ENCODE measurements at places on chromosomes 3 and 15. TPM values are rescaled to one million over a fixed set of nuclear protein-coding genes. Genes with fewer than 3 reads are reported as not detected.

The ANXA2 gene
- total RNA-seq = 21.8 TPM

DNA sequence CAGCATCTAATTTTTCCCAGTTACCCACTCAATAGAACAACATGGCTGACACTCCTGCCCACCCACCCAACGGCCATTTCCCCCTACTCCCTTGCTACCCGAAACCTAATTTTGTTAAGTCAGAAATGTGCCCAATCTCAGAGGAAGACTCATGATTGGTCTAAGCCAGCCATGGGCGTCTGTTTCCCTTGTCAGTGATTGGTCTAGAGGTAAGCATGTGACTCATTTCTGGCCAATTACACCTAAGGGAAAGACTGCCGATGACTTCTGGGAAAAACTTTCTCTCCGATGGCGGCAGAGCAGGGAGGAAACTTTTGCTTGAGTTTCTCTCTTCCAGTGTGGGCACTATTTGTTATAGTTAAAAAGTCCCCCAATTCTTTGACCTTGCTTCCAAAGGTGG is 72.9 kb downstream of the RPLP1 start:
- H3K27ac ChIP-seq = peak overlapping the region; percentile 75
- H3K4me3 ChIP-seq = no peak overlapping the region
- no peak for DNase-seq

The ADGRG7 gene
- not detected for total RNA-seq

DNA sequence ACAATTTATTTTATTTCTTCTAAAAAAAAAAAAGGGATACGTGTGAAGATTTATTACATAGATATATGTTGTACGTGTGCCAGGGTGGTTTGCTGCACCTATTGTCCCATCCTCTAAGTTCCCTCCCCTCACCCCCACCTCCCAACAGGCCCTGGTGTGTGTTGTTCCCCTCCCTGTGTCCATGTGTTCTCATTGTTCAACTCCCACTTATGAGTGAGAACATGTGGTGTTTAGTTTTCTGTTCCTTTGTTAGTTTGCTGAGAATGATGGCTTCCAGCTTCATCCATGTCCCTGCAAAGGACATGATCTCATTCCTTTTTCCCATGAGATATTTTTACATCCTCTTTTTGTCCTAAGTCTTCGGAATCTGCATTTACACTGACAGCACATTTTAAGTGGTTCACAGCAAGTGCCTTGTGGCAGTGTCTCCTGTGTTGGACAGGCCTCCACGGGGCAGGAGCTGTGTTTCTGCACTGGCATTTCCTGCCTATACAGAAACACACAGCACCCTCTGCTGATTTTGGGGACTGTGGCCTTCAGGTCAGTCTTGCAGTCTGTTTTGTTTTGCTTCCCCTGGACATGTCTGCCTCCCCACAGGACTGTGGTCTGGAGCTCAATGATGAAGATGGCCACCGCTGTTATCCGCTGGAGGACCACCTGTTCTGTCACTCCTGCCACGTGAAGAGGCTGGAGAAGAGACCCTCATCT is 12.7 kb upstream of the SACM1L start:
- H3K27ac ChIP-seq = no peak overlapping the region
- H3K27me3 ChIP-seq = no peaks in the 10 kb centered on the region
- no peak for DNase-seq

- H3K36me3 ChIP-seq = no peaks in the 10 kb centered on the region
- no peak overlapping the region for H3K27ac ChIP-seq
Measured at GRCh38 chr15:80635953-80636352, 59.2 kb upstream of the ABHD17C start.

GRCh38 chr3:197076415-197076814 is 46.8 kb upstream of the MELTF start:
- no peaks in the 10 kb centered on the region for H3K27me3 ChIP-seq
- H3K27ac ChIP-seq = no peak overlapping the region
- no peak overlapping the region for H3K4me3 ChIP-seq
- DNase-seq = no peak
- peaks cover 2% of the 10 kb centered on the region for H3K36me3 ChIP-seq

- H3K27ac ChIP-seq = no peak overlapping the region
- no peaks in the 10 kb centered on the region for H3K27me3 ChIP-seq
- no peaks in the 10 kb centered on the region for H3K36me3 ChIP-seq
- H3K4me3 ChIP-seq = no peak overlapping the region
Measured at GRCh38 chr3:73789825-73790444, 165.2 kb upstream of the PDZRN3 start.

DNA sequence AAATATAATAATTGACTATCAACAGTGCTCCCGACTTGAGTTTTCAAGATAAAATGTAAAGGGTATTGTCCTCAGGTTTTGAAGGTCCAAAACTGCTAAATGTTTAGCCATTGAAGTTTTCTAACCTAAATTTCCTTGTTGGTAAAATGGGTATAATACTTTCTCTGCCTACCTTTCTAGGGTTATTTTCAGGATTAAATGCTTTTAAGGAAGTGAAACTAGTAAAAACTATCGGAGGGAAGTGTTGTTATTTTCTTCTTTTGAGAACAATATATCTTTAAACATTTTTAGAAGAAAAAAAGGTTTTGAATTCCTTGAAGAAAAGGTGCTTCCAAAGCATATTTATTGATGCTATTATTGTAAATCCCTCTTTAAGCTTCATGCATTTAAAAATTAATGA is 67.3 kb downstream of the FILIP1L start:
- no peaks in the 10 kb centered on the region for H3K4me1 ChIP-seq
- H3K27me3 ChIP-seq = no peaks in the 10 kb centered on the region
- H3K4me3 ChIP-seq = no peak overlapping the region
- no peak overlapping the region for H3K27ac ChIP-seq
- no peak for DNase-seq
- no peaks in the 10 kb centered on the region for H3K36me3 ChIP-seq

GRCh38 chr3:193348686-193349085 is 29.9 kb downstream of the ATP13A5 start:
- H3K27ac ChIP-seq = no peak overlapping the region
- H3K4me1 ChIP-seq = peaks cover 17% of the 10 kb centered on the region
- no peak overlapping the region for H3K4me3 ChIP-seq
- no peaks in the 10 kb centered on the region for H3K36me3 ChIP-seq
- no peak for DNase-seq
- no peaks in the 10 kb centered on the region for H3K27me3 ChIP-seq

- peaks cover 5% of the 10 kb centered on the region for H3K4me1 ChIP-seq
- no peak for DNase-seq
- H3K36me3 ChIP-seq = no peaks in the 10 kb centered on the region
- H3K27me3 ChIP-seq = no peaks in the 10 kb centered on the region
- no peak overlapping the region for H3K4me3 ChIP-seq
- no peak overlapping the region for H3K27ac ChIP-seq
Measured at GRCh38 chr3:39260957-39261356, 18.9 kb downstream of the CX3CR1 start.

The ZKSCAN7 gene
- total RNA-seq = 14.1 TPM

DNA sequence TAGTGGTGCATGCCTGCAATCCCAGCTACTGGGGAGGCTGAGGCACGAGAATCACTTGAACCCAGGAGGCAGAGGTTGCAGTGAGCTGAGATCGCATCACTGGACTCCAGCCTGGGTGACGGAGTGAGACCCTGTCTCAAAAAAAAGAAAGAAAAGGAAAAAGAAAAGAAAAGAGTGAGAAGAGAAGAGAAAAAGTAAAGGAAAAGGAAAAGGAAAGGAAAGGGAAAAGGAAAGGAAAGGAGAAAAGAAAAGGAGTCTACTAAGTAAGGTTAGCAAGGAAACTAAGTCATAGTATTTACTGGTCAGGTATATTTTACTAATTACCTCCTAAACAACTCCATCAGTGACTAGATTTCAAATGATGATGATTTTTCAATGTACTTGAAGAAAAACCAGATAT is 198.3 kb downstream of the VPS13C start:
- H3K36me3 ChIP-seq = peaks cover 5% of the 10 kb centered on the region
- no peak for DNase-seq
- no peak overlapping the region for H3K4me3 ChIP-seq
- no peak overlapping the region for H3K27ac ChIP-seq
- no peaks in the 10 kb centered on the region for H3K4me1 ChIP-seq

DNA sequence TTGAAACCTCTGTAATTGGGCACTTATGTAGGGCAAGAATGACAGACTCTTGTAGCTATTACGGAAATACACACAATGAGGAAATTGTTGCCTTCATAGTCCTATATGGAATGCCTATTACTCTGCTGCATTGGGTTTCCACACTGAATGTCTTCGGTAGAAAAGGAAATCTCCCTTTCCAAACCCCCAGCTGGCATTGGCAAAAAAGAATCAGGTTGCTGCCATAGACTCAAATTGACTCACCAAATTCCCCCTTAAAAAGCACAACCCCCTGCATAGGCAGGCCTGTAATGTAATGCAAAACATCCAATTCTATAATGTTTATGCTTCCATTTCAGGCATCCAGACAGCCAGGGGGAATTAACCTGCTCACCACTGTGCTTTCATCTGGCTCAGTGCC is 44.8 kb upstream of the NTRK3 start:
- no peak overlapping the region for H3K4me3 ChIP-seq
- H3K36me3 ChIP-seq = no peaks in the 10 kb centered on the region
- DNase-seq = no peak
- H3K4me1 ChIP-seq = peaks cover 16% of the 10 kb centered on the region
- H3K27ac ChIP-seq = no peak overlapping the region
